Nephron progenitor cell (in vitro differentiated cells): ENCODE measurements at places on chromosomes 11 and 22.
A peak's percentile ranks its signal among the peaks of the same experiment; 100 is the strongest.

DNA sequence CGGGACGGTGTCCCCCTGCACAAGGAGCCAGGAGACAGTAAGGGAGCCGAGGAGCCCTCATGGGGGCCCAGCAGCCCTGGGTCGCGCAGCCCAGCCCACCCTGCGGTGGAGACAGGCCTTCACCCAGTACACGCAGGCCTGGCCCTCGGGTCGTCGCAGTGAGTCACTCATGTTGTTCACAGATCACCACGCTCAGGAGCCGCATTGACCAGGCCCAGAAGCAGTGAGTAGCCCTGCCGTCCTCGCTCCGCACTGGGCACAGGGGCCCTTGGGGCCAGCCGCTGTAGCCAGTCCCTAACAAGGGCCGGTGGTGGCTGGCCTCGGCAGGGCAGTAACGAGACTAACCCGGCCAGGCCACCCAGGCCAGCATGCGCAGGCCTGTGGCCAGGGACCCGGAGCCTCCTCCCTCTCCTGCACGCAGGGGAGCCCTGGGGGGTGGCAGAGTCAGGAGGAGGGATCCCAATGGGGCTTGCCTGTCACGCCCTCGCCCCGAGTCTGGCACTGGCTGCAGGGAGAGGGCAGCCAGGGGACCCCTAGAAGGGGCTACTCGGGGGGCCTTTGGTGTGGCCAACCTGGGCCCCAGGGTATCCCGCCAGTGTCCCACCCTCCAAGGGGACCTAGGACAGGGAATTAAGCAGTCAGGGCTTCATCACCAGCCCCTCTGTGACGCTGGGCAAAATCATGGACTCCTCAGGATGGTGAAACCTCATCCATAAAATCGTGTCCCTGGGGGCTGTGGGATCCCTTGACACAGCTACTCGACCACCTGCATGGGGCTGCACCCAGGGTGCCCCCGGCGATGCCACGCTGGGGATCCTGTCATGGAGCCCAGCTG, 10.1 kb upstream of the MRPL23 start:
- DNase-seq: peak; percentile 14

DNA sequence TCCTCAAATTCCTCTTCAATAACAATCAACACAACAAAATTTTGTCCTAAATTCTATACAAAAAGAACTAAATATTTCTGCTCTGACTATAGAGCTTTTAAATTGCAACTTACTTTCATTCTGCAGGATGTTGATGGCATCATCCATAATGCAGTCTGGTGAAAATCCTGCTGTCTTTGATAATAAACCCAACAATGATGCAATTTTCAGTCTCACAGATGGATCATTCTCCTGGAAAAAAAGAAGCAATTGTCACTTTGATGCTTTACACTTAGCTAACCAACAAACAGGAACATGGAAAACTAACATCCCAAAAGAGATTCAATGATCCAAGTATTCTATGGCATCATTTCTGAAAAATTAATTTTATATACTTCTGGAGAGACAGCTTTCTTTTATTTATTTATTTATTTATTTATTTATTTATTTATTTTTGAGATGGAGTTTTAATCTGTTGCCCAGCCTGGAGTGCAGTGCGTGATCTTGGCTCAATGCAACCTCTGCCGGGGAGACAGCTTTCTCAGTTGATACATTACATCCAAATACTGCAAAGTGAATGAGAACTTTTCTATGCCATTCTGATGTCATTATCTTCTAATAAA, 13.0 kb downstream of the INTS4 start:
- DNase-seq: no peak

DNA sequence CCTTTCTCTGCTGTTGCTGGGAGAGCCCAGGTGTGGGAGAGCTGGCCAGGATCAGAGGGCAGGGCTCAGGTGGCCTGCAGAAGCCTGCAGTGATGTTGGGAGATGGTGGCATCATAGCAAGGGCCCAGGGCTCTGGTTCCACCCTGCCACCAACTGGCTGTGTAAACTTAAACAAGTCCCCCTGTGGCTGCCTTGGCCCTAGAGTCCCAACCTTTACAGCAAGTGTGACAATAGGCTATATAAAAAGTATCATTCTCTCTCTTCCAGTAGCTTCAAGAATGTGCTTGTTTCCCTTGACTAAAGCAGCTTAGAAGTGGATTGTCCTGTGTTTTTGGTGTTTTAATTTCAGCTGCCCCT, 201.8 kb upstream of the E2F8 start:
- no peak for DNase-seq

DNA sequence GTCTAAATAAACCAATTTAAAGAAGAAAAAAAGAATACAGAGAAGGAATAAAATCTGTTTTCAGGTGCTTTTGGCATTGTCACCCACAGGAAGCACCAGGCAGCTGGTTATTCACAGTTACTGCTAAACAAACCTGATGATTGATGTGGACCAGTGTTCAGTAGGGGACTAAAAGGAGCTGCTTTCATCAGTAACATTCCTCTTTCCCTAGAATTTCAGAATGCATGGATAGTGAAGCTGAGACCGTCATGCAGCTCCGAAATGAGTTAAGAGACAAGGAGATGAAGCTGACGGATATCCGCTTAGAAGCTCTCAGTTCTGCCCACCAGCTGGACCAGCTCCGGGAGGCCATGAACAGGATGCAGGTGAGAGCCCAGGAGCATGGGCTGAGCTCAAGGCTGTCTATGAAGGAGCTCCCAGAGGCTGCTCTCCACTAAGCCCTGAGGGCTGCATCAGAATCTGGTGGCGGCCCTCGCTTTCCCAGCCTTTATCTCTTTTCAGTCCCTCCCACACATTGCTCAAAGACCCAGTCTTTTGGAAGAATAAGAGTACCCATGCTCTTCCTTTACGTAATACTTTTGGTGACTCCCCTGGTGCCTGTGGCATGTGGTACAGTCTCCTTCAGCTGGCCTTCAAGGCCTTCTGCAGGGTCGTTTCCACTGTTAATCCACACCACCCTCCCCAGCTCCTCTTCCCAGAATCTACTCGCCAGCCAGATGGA, 69.5 kb downstream of the DBX1 start:
- DNase-seq: no peak

- no peak for DNase-seq
Measured at GRCh38 chr11:86408845-86409244, 34.2 kb downstream of the CCDC81 start.

DNA sequence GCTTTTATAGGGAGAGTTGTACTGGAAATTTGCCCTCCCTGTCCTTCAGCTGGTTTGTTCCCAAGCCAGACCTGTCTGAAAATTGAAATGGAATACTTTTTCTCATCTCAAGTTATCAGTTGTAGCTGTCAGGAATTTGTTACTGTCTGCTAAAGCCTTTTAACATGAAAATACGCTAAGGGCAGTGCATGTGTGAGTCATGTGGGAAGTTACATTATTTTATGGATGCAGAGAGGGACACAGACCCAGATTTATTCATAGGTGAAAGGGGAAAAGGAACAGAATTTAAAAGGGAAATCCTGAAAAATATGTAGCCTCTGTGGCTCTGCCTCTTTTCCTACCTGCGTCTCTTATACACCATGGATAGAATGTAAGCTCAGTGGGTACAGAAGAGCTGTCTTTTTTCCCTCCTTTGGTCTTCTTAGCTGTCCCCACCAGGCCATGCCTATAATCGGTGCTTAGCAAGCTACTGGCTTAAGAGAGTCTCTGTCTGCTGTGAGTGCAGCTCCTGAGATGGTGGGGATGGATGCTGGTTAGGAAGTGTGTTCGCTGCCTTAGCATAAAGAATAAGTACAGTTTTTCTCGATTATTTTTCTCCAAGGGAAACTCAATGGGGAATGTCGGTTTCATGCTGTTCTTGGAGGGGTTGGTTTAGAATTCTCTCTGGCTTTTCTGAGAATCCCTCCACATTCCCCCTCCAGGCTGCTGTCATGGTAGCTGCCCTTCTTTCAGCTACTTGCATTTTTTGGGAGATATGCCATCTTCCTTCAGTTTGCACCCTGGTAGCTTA, 166.8 kb downstream of the TEAD1 start:
- DNase-seq: no peak

DNA sequence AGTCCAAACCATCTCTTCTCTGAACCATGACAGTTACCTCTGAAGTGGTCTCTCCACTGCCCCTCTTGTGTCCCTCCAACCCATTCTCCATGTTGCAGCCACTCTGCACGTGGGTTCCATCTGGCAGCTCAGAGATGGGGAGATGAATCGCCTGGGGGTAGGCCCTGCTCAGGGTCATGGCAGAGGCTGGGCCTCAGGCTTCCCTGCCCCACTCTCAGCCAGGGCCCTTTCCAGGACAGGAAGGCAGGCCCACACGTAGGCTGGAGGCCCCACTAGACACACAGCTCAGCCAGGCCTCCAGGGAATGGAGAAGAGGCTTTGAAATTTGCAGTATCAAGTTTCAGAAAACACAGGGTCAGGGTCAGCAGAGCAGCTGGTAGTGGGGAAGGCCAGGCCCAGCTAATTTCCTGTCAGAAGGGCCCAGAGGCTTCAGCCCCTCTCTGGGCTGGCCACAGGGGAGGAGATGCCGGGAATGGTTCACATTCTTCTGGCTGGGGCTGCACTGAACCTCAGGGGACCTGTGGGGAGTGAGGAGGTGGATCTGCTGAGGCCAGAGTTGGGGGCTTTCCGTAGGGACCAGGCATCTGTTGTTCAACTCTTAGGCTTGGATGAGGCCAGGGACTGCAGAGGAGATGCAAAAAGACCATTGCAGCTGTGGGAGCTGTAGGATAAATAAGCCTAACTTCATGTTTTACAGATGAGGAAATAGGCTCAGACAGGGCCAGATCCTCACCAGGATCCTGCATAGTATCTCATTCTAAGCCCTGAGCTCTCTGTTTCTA, 101.6 kb downstream of the SWAP70 start:
- DNase-seq: peak; percentile 75

- no peak for DNase-seq
Measured at GRCh38 chr11:132220474-132220873, 850.1 kb downstream of the NTM start.

- DNase-seq: no peak
Measured at GRCh38 chr11:123416566-123416965, 13.5 kb upstream of the GRAMD1B start.

DNA sequence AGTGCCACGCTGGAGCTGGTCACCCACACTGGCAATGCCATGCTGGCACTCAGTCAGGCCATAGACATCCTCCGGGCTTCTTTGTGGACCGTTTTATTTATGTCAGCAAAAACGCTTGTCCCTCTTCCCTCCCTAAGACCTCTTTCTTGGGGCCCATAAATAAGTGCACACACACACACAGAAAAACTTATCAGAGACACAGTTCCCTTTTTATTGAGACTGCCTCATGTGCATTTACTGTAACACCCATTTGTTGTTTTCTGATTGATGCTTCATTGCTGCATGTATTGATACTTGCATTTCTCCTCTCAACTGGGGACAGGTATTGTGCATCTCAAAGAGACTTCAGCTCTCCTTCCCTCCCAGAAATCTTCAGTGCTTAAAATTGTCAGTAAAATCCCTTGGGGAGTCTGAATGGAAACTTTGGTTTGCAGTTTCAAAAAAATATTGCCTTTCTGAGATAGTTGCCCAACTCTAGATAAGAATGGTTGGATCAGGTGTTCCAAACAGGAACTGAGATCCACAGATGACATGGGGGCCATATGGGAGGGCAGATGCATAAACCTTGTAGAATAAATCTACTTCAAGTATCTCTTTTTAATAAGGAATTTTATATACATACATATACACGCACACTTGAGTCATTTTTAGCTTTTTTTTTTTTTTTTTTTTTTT, 50.9 kb downstream of the PPP2R1B start:
- DNase-seq: no peak

DNA sequence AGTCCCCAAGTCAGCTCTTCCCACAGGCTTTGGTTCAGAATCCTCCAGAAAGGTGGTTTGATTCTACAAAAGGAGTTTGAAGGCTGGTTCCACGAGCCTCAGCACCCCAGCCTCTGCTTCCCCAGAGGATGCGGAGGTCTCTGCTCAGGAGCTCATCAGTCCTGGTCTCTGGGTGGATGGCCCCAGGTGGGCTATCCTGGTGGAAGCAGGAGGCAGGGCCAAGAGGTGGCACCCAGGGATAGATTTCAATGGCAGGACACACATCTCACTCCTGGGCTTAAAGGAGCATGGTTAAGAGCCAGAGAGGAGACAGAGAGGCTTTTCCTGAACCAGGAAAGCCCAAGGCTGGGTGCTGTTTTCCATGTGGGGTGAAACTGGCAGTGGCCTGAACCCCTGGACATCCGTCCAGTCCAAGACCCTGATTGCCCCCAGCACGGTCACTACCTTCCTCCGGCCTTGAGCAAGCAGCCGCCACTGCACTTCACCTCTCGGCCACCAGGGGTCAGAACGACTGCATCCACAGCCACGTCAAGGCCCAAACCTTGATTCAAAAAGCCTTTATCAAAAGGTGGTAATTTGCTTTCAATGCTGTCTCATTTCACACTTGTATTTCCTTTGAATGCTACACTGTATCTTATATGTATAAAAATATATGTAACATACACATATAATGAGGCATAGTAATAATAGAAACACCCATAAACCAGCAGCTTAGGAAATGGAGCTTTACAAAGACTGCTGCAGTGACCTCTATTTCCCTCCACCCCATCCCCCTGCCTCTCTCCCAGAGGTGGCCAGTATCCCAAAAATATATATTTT, 19.3 kb upstream of the FXYD2 start:
- DNase-seq: peak; percentile 90

- peak; percentile 64 for DNase-seq
Measured at GRCh38 chr11:9015677-9016076, 11.9 kb upstream of the NRIP3 start.

DNA sequence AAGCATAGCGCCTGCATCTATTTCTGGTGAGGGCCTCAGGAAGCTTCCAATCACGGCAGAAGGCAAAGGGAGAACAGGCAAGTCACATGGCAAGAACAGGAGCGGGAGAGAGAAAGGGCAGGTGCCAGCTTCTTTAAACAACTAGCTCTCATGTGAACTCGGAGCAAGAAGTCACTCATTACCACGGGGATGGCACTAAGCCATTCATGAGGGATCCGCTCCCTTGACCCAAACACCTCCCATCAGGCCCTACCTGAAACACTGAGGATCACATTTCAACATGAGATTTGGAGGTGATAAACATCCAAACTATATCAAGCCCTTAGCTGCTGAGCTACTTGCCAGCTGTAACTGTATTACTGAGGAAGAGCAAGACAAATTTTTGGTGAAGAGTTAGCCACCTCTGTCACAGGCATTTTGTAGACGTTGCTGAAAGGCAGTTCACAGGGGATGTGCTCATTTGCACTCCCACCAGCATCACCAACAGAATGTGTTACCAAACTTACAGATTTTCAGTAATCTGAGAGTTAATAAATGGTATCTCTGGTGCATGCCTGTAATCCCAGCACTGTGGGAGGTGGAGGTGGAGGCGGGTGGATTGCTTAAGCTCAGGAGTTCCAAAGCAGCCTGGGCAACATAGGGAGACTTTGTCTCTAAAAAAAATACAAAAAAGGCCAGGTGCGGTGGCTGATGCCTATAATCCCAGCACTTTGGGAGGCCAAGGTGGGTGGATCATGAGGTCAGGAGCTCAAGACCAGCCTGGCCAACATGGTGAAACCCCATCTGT, 398.2 kb downstream of the LARGE1 start:
- DNase-seq: no peak

GRCh38 chr11:100830274-100830673, 143.2 kb downstream of the ARHGAP42 start:
- peak; percentile 25 for DNase-seq

GRCh38 chr11:126753990-126754389, 246.6 kb downstream of the KIRREL3 start:
- DNase-seq: no peak
